ENCODE measurements at places on chromosomes 7 and 10.

DNA sequence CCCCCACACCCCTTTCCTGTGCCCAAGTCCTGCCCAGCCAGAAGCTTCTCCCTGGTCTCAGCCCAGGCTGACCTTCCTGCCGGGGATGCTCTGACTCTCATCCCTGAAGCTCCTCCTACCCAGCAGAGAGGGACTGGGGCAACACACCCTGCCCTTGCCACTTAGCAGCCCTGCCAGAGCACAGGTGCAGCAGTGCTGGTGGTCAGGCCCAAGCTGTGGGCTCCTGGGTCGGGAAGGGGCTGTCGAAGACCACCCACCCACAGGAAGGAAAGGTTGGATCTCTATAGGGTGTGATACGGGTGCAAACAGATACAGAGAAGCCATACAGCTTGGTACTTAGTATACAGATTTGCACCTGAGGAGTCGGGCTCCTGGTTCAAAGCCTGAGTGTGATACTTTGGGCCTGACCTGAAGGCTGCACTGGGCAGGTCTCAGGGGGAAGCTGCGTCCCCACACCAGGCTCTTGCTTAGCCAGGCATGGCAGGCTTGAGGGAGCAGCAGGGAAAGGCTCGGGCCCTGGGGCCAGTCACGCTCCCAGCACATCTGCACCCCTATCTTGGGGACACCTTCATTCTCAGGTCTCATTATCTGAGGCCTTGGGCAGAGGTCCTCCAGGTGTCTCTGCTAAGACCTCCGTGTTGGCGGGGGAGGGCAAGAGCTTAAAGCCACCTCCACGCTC is 47.3 kb downstream of the TCERG1L start:
- no peak for ATAC-seq

DNA sequence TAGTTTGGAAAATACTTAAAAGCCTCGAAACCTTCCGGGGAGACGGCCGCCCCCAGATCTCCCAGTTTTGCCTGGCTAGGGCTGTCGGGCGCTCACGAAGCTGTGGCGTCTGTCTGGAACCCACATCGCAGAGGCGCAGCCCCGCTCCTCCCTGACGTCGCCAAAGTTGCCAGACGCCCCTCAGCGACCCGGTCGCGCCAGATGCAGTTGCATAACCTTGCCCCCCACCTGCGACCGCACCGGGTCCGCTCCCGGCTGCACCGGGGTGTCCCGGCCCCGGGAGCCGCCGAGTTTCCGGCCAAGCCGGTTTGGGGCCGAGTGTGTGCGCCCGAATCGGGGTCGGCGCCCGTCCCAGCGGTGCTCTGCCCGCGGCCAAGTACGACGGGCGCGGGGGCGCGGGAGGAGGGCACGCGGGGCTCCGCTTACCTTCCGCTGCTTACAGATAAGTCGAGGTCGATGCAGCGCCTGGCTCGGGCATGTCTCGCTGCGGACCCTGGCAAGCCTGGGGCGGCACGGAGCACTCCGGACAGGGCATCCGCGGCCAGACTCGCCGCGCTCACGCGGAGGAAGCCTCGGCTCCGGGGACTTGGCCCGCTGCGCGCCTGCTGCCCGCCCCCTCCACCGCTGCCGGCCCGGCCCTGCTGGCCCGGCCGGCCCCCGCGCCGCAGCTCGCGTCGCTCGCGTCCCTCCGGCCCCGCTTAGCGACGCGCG is 665 bp downstream of the INSYN2A start:
- ATAC-seq: no peak

GRCh38 chr10:102721954-102722353 is 7.5 kb downstream of the SFXN2 start:
- ATAC-seq: no peak

- ATAC-seq: peak; percentile 69
These were observed 23.0 kb upstream of the EGFR start for GRCh38 chr7:54995610-54996363.

DNA sequence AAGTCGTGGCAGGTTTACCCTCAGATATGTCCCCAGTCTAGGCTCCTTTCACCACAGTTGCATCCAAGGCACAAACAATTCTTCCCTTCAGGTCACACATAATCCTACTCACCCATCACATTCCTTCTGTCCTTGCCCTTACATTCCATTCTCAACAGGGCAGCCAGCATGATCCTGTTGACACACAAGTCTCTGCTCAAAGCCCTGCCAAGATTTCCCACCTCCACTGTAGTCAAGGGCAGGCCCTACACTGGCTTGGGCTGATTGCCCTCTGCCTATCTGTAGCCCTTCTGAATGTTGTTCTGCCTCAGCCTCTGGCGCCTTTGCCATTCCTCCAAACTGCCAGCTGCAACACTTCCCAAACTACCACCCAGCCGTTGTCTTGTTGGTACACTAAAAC is 187.9 kb upstream of the AKR1E2 start:
- ATAC-seq: no peak

- no peak for ATAC-seq
These were observed 5.2 kb upstream of the APBB1IP start for GRCh38 chr10:26432938-26433337.

DNA sequence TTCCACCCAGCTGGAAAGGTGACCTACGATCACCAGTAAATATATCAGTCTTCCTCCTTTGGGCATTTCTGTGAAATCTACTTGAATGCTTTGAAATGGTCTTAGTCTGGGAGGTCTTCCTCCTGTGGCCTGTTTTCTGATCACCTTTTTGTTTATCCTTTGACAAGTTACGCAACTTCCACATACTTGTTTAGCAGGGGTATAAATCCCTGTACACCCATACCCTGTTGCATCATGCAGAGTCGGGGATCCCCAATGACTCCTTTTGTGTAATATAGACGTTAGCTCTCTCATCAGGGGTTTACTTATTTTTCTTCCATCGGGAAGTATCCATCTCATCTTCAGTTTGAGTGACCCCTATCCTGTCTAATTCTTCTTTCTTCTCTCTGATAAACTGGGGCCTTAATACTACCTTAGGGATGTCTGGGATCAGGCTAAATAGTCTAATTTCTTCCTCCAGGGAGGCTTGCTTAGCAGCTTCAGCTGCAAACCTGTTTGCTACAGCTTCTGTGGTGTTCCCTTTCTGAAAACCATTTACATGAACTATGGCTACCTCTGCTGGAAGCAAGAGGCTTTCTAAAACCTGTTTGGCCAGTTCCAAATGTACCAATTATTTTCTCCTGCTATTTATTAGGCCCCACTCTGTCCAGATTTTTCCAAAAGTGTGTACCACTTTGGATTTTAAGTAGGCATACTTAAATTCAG is 25.8 kb downstream of the MAPK8 start:
- ATAC-seq: no peak

GRCh38 chr7:152637920-152638580 is 37.9 kb downstream of the XRCC2 start:
- ATAC-seq: no peak

DNA sequence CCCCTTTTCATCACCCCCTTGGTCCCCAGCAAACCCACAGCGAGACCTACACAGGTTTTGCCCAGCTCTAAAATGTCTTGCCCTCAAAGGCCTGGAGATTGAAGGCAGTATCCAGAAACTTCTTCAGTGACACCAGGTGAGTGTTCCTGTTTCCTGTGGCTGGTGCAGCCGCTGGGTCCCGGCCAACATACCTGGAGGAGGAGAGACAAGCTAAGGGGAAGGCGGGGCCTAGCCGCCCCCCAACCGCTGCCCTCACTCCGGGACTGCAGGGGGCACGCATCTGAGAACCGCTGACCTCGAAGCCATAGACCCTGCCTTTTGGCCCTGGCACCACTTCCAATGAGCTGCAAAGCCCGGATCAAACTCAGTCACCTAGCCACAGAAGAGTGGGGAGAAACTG is 27.0 kb downstream of the OGDHL start:
- ATAC-seq: no peak

DNA sequence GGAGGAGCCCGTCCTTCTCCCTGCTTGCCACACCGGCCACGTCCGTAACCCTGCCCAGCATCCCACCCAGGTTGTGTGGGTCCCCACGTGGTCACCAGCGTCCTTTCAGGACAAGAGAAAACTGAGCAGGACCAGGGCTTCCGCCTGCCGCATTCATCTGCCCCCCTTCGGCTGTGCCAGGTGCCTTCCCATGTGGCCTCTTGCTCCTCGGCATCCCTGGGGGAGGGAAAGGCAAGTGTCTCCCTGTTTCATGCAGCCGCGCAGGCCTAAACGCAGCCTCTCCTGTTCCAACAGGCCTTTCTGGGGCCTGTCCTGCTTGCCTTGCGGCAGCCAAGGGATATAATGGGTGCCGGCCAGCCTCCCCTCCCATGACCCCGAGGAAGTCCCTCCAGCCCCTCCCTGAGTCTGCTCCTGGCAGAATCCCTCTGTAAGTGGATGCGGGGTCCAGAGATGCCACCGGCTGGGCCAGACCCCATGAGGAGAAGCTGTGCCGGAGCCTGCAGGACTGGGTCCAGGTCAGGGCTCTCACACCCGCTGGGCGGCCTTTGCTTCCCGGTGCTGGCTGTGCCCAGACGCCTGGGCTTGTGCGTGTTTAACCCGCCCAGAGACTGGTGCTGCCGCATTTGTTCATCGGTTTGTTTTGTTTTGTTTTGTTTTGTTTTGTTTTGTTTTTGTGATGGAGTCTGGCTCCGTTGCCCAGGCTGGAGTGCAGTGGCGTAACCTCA is 23.1 kb downstream of the SHH start:
- no peak for ATAC-seq

GRCh38 chr10:58219875-58220274 is 47.8 kb downstream of the IPMK start:
- no peak for ATAC-seq

DNA sequence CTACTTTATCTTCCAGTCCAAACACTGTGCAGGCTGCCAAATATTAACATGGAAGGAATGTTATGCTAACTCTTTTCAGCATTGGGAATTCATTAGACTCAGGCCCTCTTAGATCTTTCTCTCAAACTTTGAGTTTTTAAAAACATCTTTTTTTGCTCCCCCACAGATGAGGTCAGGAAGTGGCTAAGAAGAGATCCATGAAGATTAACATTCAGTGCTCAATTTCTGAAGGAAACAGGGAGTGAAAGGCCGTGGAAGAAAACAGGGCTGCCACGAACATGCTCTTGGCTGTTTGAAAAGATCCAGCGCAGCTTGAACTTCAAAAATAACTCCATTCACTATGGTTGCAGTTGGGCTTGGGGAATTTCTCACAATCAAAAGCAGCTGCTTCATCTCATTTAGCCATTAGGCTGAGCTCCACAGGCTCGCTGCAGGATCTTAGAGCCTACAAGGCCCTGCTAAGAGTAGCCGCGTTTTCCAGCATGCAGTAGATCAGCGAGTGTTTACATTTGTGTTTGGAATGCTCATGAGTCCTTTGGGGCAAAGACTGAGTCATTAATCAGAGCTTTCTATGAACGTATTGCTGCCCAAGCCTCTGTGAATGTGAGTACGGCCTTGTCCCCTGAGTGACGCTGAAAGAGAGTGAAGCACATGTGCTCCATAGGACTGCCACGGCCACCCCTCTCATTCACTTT is 41.2 kb upstream of the TNS3 start:
- no peak for ATAC-seq

- ATAC-seq: no peak
These were observed 32.1 kb downstream of the ADCYAP1R1 start for GRCh38 chr7:31084226-31084625.

DNA sequence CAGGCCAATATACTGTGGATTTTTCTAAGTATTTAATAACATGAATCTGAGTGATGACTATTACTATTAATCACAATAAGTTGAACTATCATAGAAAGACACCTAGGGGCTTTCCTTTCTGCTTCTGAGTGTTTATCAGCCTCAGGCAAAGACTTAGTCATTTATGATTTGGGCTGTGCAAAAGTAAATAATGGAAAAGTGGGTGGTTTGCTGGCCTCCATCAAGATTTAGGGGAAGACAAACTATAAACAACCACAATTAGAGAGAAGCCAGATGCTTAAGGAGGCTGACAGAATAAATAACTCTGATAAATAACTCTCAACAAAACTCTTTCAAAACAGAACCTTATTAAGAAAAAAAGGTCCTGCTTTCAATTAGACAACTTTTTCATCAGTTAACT is 64.7 kb downstream of the MACC1 start:
- no peak for ATAC-seq

DNA sequence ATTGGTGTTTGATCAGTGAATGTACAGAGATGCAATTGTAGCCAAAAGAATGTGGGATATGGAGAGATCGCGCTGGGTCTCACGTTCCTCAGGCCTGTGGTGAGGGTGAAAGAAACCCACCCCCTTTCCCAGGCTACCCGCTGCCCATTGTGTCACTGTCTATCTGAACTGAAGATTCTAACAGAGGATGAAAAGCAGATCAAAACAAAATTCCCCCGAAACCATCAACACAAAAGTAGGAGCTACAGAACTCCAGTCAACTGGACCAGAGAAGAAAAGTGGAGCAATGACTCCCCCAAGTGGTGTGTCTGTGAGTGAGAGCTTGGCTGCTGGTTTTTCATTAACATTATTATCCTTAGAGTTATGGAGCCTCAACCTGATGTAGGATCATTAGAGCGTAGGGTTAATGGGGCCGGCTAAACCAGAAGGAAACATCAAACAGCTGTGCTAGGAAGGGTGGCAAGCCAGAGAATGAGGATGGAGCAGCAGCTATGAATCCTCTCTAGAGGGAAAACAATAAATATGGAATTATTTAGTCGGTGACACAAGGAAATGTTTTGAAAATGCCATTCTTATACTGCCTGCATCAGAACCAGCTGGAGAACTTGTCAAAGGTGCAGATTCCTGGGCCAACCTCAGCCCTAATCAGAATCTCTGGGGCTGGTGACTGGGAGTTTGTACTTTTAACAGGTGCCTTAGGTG is 38.3 kb downstream of the AKR1B1 start:
- no peak for ATAC-seq

- no peak for ATAC-seq
These were observed 105.5 kb upstream of the FAM204A start for GRCh38 chr10:118447478-118448270.

DNA sequence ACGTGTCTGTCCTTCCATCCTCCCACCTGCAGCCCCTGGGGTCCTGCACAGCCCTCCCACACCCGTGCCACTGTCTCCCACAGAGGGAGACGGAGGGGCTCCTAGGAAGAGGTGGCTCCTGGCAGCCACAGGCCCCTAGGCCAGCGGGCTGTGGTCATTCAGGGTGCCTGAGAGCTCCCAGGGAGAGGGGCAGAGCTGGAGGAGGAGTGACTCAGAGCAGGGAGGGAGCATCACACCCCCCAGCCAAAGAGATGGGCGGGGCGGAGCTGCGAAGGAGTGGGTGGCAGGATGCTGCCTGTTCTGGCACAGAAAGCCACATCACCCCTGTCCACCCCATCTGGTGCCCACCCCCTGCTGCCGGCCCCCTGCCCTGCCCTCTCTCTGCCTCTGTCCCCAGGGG is 50.5 kb downstream of the STK32C start:
- no peak for ATAC-seq

DNA sequence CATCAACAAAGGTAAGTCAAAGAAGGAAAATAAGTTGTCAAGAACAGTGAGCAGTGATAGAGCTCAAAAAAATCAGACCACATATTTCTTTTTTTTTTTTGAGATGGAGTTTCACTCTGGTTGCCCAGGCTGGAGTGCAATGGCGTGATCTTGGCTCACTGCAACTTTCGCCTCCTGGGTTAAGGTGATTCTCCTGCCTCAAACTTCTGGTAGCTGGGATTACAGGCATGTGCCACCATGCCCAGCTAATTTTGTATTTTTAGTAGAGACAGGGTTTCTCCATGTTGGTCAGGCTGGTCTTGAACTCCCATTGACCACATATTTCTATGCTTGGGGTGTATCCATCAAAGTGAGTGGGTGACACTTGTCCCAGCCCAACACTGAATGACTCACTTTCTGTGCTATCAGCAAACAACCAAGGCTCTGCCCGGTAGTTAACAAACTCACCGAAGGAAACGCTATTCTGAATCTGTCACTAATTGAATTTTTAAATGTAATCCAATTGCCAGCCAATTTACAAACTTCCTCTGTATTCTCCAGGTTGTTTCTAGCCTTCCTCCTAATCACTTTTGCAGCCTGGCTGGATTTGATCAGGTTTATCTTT is 19.6 kb upstream of the SMNDC1 start:
- peak; percentile 81 for ATAC-seq
